ENCODE measurements at places on chromosomes 7 and 10.

DNA sequence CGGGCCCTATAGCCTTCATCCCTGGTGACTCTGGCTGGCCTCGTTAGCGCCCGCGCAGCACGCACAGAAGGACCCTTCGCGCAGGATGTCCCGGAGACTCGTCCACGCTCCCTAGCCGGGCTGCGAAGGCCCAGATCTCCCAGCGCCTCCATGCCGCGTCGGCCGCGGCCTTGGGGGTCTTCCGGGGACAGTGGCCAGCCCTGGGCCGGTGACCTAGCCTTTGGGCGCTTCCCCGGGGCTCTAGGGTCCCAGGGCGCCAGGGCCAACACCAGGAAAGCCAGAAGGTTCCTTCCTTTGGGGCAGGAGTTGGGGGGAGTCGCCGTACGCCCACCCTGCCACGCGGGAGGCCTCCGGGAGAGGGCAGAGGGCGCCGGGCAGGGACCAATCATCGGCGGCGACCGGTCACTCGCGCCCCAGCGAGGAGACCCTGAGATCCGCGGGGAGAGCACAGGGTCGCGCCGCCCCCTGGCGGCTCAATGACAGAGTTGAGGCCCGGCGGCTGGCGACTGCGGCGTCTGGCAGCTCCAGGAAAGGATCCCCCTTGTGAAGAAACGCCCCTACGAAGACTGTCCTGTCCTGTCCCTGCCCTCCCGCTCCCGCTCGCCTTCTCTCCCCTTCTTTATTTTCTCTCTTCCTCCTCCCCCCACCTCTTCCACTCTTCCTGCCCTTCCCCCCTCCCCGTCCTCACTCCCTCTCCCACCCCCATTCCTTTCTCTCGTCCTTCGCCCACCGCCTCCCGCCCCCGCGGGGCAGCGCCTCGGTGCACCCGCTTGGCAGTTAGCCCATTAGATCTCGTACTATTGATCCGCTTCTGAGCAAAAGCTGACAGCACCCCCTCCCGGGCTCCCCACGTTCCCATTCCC is 62.3 kb upstream of the LBX1 start:
- peak; percentile 46 for DNase-seq

DNA sequence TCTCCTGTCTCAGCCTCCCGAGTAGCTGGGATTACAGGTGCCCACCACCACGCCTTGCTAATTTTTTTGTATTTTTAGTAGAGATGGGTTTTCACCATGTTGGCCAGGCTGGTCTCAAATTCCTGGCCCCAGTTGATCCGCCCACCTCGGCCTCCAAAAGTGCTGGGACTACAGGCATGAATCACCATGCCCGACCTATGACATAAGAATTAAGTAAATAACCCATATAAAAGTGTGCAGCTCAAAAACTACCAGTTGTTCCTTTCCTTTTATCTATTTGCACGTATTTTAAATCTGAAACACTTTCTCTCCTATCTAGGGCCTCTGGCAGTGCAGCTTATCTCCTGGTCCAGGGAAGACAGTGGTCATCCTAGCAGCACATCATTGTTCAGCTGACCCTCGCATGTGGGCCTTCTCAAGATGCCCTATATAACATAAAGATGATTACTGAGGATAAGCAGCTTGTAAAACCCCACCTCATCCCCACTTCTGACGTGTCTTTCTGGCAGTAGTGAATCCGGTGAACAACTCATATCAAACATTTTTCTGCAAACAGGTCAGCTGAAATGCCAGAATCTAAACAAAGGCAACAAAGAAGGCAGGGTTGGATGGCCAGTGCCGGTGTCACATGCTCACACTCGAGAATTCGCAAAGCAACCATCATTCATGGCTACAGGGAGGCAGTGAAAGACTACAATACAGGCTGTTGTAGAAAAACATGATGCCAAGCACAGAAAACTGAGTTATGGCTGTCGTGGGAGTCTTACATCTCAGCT is 36.0 kb upstream of the KCNIP2 start:
- DNase-seq = no peak

DNA sequence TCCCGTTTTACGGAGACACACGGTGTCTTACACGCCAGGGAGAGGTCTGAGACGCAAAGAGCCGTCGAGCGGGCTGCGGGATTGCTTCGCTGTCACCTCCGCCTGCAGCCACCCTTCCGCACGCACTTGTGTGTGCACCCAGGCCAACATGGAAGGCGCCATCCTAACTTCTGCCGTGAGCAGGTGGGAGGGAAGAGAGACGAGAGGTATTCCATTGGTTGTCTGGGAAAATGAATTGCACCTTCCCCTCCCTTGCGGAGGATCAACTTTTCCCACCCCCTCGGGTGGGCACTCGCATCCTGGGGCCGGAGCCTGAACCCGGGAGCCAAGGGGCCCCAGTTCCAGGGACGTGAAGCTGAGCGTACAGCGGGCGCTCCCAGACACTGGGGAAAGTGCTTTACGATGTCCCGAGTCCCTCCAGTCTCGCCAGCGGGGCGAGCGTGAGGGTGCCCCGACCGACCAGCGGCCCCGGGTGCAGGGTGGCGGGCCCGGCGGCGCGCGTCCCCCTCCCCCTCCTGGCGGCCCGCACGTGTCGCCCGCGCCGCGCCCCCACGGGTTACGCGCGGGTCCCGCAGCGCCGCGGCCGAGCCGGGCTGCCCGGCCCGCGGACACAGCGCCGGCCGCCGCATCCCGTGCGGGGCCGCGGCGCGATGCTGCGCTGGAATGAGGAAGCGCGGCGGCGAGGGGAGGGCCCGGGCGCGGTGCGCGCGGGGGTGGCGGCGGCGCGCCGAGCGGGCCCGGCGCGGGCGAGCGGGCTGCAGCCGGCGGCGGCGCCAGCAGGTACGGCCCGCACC is 984 bp upstream of the IKZF1 start:
- no peak for DNase-seq

DNA sequence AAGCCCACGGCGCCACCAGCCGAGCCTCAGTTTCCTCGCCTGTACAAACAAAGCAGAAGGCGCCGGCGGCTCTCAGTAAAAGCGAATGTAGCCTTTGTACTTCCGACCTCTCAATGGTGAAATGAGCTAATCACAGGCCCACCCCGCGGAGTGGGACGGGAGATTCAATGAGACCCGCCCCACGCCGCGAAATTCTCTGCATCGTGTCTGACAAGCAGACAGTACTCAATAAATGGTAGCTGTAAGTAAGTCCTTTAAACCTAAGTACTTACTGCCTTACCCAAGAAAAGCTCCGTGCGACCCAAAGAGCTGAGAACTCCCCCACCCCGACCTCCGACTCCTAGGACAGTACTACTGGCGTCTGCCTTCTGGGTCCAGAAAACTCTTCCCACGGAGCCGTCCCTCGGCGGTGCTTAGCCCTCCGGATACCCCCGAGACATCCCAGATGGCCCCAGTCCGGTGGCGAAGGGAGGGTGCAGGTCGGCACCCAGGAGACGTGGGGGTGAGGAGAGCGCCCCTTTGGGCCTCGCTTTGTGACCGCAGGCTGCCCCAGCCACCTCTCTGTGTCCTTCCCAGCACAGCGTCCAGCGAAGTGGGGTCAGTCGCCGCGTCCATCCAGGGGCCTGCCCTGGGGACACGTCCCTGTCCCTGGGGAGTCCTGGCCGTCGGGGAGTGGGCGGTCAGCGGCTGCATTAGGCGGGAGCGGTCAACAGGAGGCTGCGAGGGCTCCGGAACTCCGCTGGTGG is 972 bp upstream of the CXCL12 start:
- no peak for DNase-seq

DNA sequence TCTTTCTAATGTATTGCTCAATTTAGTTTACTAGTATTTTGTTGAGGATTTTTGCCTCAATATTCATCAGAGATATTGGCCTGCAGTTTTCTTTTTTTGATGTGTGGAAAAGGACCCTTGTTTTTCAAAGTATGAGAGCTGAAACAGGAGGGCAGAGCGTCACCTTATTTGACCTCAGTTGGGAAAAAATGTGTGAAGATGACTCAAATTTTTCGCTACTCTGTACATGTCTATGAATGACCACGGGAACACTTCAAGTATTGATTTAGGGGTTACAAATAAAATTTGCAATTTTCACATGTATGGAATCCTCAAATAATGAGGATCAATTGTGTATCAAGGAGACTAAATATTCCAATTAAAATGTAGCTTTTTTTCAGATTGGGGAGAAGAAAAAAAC is 103.1 kb downstream of the ZFAND4 start:
- no peak for DNase-seq

GRCh38 chr7:4882169-4883032 is 1.1 kb downstream of the RADIL start:
- no peak for DNase-seq

- DNase-seq = no peak
Measured at GRCh38 chr7:16422917-16423316, 1.6 kb upstream of the CRPPA start.

DNA sequence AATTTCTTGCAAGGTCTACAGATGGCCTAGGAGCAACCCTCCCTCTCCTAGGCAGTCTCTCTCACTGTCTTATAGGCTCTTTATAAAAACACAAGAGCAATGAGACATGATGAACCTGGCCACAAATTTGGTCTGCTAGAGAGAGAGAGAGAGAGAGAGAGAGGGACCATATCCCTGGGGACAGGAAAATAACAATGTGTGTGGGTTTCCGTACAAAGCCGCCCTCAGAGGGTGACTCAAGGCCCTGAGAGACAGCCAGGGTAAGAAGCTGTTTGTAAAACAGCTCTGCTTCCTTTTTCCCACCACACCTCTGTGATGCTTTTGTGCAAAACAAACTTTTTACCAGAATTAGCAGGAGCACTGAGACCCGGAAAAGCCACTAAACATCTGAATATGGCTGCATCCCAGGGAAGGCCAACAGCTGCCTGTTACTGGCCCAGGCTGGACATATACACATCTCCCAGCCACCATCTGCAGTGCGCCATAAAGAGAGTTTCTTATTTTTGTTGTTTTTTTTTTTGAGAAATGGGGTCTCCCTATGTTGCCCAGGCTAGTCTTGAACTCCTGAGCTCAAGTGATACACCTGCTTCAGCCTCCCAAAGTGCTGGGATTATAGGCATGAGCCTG is 18.4 kb downstream of the GIMAP5 start:
- DNase-seq = peak; percentile 40

- no peak for DNase-seq
Measured at GRCh38 chr7:65233409-65234034, 140.1 kb upstream of the ZNF92 start.

GRCh38 chr7:107744345-107744750 is 406 bp downstream of the CBLL1 start:
- DNase-seq = no peak

DNA sequence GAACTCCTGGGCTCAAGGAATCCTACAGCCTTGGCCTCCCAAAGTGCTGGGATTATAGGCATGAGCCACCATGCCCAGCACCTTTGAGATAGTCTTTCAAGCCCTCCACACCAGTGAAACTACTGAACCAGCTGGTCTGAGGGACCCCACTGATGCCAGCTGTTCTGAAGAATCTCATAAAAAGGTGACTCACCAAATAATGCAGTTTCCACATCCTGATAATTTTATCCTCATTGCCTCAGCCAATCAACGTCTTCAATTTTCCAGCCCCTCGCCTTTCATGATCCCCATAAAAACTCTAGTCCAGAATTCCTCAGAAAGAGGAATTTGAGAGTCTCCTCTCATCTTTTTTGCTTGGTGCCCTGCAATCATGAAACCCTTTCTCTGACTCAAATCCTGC is 1691.6 kb upstream of the LRRTM3 start:
- no peak for DNase-seq

- DNase-seq = no peak
Measured at GRCh38 chr10:127364034-127364433, 167.6 kb upstream of the INSYN2A start.

DNA sequence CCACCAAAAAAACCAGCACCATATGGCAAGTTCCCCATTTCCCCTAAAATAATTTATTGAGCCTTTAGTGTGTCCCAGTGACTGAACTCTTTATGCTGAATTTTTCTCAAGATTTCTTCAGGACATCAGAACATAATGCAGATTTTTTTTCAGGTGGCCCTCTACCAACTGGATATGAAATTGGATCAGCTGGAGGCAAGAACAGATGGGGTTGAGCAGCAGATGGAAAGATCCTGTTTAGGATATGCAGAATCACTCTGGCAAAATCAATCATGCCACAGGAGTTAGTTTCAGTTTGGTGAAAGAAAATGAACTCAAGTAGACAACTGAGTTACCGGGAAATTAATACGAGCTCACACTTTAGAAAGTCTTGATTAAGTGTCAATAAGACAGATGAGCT is 761.5 kb upstream of the C7orf33 start:
- no peak for DNase-seq

DNA sequence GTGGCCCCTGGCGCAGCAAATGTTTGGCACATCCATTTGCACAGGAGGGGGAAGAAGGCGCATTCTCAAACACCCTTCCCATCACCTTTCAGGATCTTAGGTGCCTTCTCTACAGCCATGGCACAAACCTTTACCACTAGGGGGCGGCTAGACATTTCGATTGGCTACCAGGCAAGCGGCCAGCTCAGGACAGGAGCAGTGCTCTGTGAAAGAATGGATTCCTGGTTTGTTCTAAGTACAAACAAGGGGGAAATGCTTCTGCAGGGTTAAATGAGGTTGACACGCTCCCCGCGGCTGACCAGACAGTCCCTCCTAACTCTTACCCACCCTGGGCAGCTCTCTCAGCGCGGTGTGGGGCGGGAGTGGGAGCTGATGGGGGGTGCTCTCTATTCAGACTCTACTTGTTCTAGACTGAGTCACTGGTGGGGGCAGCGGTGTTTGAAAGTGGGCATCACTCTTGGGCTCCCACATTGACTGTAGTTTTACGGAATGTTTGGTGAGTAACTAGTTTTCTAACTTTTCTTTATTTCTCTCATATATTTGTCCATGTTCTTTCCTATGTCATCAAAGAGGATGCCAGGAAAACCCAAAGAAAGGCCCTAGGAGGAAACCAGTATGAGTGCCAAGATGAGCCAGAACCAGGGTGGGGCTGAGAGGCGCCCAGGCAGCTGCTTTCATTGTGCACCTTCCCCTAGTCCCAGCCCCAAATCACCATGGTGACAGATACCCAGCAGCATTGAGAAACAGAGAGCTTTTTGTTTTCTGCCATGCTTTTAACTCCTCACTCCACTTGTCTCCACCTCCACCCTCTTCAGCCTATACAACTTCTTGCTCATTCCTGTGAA is 61.4 kb upstream of the GPR158 start:
- peak; percentile 7 for DNase-seq

DNA sequence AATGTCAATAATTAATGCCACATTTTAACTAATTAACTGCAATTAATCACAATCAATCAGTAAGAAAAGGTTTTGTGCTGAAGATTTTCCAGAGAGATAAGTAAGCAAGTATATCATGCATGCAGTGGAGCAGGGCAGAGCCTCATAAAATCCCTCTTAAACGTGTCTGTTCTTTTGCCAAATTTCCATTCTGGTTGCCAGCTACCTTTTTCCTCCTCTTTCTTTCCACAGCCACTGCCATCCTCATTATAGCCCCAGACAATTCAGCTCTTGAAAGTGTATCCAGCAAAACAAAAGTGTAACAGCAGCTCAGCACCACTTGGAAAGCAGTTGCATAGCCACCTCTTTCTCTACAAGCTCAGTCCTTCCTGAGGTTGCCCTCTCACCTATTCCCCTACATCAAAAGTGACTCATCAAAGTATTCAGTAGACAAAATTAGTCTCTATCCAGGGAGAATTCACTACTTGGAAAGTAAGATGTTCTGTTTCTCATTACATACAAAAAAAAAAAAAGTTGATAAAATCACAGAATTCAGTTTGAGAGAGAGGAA is 26.9 kb upstream of the EPHB6 start:
- DNase-seq = no peak
